ENCODE measurements at places on chromosomes 1 and 21.

GRCh38 chr1:116881879-116882520, 27.7 kb upstream of the PTGFRN start:
- no peak for DNase-seq

- no peak for DNase-seq
Observed at GRCh38 chr1:29683472-29683871, 447.1 kb downstream of the PTPRU start.

GRCh38 chr1:165395478-165395877, 39.0 kb upstream of the LMX1A start:
- DNase-seq, result no peak

GRCh38 chr1:223429821-223430220, 36.6 kb downstream of the CCDC185 start:
- DNase-seq, result no peak

GRCh38 chr1:56578963-56579875, at the start of gene PLPP3:
PLPP3 (minus strand) TSS chr1:56579563; CDS start chr1:56579016, 547 bp downstream.
- peak; percentile 64 for DNase-seq

GRCh38 chr1:98940069-98940721, 64.5 kb downstream of the PLPPR5 start:
- no peak for DNase-seq

- DNase-seq, result no peak
Observed at GRCh38 chr21:29581393-29581792, 282.7 kb downstream of the BACH1 start.

DNA sequence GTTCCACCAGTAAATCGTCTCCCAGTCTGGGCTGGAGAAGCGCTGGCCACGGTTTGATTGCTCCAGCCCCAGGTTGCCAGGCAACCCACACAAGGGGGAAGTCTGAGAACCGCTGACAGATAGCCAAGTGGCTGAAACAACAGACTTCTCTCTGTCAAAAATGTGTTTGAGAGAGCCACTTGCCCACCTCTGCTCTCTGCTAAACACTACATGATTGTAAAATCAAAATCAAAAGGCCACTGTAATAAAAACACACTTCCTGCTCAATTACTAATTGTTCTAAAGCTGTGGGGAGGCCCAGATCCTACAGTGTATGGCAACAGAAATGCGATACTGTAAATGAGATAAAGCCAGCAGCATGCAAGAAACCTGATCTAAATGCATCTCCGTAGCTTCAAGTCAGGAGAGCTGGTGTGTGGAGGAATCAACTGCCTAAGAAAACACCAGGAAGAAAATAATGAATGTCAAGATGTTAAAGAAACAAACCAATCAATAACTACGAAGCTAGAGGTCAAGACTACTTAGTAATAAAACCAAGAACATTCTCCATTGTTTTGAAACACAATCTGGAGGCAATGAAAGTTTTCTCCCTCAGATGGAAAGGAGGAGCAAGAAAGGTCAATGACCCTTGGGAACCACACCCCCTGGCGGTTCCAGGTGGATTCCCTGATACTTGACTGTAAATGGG, 121.2 kb downstream of the SLC45A1 start:
- peak; percentile 71 for DNase-seq

DNA sequence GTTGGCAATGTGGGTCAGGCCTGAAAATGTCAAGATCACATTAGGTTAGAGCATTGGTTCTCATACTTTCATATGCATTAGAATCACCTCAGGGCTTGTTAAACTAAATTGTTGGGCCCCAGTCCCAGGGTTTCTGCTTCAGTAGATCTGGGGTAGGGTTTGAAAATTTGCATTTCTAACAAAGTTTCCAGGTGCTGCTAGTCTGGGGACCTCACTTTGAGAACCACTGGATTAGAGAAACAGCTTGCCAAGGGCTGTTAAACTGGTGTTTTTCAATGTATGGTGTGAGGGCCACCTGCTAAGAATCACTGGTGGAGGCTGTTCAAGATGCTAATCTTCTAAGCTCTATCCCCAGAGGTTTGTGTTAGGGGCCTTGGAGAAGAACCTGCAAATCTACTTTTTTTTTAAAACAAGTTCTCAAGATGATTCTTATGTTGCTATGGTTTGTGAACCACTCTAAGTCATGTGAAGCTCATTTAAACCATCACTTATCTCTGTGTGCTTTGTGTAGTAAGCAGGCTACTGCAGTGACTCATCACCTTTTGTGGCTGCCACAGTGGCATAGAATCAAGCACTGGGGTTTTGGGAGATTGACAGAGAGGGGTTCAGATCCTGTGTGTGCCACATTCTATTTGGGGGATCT, 152.2 kb downstream of the S1PR1 start:
- DNase-seq, result no peak

DNA sequence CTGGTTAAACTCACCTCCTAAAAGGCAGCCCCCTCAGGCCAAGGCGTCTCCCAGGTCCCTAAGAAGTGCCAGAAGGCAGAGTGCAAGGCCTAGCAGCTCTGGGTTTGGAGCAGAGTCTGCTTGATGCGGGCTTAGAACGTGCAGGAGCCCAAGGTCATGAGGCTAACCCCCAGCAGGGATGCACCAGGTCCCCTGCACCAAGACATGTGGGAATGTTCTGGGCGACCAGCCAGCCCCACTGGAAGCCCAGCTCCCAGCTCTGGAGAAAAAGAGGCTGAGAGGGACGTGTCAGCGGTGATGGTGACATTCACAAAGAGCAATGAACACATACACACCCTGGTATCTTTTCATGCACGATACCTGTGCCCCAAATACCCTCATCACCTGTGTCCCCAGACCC, 5.1 kb downstream of the LRRN2 start:
- DNase-seq, result no peak

GRCh38 chr1:156284757-156285156, 632 bp downstream of the TMEM79 start:
- DNase-seq, result no peak

- no peak for DNase-seq
Observed at GRCh38 chr1:163231385-163231784, 28.7 kb upstream of the RGS5 start.

- no peak for DNase-seq
Observed at GRCh38 chr1:65082346-65083040, 65.5 kb upstream of the AK4 start.

DNA sequence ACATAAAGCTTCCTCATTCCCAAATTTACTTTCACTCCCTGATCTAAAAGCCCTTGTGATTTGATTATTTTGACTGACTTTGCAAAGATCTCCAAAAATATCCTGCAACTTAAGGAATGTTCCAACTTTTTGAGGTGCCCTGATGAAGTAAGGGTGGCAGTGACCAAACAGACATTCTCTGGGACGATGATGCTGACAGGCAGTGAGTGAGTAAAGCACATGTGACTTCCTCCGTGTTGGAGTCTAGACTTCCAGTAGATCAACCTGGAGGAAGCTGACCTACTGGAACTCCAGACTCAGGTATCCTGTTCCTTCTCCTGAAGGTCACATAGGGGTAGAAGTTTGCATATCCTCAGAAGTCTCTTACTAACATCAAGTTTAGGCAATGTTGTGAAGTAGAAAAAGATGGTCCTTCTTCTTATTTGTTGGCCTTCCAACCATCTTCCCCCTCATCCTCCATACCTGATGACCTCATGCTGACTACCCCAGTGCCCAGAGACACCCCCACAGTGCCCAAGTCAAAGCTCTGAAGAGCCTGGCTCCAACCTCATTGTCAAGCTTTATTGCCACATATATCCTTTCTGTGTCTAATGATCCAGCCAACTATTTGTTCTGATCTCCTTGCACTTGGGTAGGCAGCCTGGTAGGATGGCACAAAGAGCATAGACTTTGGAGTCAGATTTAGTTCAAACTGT, 16.0 kb downstream of the TNFSF4 start:
- DNase-seq, result no peak

DNA sequence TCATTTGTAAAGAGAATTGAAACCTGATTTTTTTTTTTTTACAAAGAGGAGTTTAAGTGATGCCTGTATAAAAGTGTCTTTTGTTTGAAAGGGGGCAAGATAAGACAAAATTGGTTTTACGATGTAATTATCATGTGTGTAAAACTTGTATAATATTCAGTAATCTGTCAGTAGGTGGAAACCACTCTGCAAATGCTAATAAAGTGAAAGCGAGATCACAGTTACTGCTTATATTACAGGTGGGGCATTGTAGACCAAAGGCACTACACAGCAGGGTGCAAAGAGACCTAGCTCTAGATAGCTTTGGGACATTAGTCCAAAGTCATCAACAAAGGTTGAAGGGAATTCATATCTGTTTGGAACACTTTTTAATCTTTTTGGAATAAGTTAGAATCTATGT, 174.2 kb downstream of the LHX8 start:
- no peak for DNase-seq

DNA sequence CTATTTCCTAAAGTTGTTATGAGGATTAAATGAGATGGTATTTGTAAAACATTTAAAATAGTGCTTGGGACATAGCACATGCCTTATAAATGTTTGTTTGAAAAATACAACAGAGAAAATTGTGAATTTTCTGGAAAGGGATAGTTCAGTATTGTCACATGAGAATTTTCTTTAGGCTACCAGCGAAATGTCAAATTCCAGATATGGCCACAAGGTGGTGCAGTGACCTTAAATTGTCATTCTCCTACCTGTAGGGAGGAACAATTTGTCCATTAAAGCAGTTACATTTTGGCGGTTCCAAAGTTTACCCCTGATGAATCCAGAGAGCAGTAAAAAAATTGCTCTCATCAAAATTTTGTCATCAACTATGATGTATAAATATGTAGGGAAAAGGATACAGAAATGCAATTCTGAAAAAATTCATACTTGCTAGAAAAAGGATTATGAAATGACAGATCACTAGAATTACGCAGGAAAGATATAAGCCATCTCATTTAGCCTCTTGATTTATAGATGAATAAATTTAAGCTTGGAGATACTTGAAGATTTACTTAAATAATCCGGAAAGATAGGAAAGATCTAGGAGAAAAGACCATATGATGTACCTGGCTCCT, 50.2 kb upstream of the TSHB start:
- DNase-seq, result peak; percentile 42

DNA sequence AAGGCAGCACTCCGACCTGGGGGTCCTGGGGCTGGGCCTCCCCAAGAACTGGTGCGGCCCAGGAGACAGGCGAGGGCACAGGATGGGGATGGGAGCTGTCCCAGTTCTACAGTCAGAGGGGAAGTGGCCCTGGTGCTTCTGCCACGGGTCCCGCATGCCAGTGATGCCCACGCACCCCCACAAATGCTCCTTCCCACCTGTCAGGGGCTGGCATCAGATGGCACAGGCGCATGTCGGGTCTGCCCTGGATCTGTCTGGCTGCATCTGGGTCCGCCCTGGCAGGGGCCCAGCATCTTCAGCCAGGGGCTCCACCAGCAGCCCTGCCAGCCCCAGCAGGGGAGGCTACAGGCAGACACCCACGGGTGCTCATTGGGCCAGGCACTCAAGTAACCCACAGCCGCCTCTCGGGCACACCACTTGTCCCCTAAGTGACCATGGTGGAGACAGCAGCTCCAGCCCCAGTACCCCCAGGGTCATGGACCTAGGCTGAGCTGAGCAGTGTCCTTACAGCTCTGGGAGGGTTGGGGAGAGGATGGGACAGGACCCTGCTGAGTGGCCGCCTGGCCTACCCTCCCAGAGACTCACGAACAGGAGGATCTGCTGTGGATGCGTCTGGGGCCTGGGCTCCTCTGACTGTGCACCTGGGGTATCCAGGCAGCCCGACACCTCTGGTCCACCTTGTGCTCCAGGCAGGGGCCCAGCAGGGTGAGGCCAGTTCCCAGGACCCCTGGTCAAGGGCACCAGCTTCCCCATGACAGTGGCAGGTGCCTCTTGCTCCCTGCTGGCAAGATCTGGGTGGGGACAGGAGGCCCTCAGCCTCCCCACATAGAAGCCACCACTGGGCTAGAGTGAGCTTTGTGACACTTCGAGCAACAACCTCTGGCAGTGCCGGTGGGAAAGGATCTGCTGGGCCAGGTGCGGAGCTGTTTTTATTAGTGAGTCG, 5.4 kb downstream of the SMIM1 start:
- DNase-seq, result no peak

- DNase-seq, result no peak
Observed at GRCh38 chr1:159339536-159339935, 37.4 kb downstream of the FCER1A start.

DNA sequence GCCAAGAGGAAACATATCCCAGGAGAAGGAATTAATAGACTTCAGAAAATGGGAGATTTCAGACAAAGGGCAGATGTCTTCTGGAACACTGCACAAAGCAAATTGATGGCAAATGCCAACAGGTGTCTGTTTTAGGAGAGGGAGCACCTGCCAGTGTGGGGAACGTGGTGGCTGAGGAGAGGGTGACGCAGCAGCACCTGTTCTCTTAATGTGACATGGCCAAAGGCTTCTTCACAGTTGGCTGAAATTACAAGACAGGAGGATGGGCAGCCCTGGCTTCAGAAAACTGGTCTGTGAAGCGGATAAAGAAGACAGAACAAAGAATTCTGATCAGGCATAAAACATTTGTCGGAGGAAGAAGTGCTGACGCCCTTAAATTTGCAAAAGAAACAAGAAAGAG, 178.7 kb upstream of the RUNX1 start:
- no peak for DNase-seq

- no peak for DNase-seq
Observed at GRCh38 chr1:113396585-113396984, 6.3 kb downstream of the MAGI3 start.

DNA sequence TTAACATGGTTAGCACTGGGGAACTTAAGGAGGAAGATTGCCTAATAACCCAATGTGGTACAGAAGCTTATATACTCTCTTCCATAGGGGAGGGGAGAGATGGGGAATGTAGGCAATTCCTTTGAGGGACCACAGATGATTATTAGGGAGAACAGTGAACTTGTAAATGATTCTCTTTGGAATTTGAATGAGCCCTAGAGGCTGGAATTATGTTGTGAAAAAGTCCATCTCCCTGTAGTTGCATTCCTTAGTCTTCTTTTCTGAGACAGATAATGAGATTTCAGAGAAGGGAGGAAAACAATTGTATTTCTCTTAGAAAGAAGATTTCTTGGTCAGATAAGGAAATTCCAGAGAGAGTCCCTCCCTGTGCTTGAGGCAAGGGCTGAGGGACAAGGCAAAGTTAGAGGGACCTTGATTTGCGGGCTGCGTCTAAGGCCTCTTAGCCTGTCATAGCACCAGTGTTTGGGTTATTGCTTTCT, 89.0 kb upstream of the HMCN1 start:
- DNase-seq, result no peak

DNA sequence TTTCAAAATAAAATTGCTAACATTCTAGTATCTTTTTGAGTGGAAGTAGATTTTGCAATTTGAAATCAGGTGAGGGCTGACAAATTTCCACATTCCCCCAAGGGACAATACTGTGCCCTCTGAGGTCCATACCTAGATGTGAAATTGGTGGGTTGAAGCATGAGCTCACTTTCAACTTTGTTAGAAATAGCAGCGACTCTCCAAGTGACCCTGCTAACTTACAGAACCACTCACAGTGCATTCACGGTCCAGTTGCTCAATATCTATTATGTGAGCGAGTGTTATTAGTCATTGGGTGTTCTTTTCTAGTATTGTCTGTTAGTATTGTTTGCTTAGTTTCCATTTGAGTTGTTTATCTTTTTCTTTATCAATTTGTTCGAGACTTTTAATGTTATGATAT, 53.6 kb upstream of the ASB17 start:
- no peak for DNase-seq

GRCh38 chr1:76153841-76154205, 79.3 kb downstream of the ST6GALNAC3 start:
- DNase-seq, result no peak

GRCh38 chr1:71046891-71047634, 553 bp downstream of the PTGER3 start:
- no peak for DNase-seq

GRCh38 chr21:45859041-45859761, 122.4 kb upstream of the COL6A1 start:
- no peak for DNase-seq
